Anterior cingulate cortex (tissue), 58 donors: ENCODE measurements at places on chromosomes 1 and 21.
A peak's percentile ranks its signal among the peaks of the same experiment; 100 is the strongest.

- DNase-seq, result peak; percentile 58
These were observed 60.2 kb upstream of the PDE9A start for GRCh38 chr21:42593007-42593814.

DNA sequence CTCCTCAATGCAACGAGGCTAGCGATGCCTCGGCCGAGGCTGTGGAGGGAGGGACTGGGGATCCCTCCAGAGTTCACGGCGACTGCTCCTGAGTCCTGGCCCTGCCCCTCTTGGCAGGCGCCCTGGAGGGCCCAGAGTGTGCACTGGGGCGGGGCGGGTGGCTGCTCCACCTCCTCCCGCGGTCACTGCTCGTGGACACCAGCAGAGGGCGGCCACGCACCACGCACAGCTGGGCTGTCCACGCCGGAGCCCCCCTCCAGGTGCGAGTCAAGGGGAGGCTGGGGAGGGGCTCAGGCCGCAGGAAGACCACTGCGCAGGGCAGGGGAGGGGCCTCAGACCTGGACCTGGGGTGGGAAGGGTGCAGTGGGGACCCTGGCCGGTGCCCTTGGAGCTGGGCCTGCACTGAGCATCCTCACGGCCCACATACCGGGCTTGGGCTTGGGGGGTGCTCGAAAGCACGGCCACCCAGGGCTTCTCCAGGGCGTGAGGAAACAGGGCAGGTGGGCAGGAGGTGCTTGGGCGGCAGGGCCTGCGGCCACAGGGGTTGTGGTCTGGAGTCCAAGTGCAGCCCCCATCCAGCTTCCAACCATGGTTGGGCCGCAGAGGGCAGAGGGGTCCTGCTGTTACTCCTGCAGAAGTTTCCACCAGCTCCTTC lies 20.6 kb upstream of the TTC34 start:
- peak; percentile 11 for DNase-seq

DNA sequence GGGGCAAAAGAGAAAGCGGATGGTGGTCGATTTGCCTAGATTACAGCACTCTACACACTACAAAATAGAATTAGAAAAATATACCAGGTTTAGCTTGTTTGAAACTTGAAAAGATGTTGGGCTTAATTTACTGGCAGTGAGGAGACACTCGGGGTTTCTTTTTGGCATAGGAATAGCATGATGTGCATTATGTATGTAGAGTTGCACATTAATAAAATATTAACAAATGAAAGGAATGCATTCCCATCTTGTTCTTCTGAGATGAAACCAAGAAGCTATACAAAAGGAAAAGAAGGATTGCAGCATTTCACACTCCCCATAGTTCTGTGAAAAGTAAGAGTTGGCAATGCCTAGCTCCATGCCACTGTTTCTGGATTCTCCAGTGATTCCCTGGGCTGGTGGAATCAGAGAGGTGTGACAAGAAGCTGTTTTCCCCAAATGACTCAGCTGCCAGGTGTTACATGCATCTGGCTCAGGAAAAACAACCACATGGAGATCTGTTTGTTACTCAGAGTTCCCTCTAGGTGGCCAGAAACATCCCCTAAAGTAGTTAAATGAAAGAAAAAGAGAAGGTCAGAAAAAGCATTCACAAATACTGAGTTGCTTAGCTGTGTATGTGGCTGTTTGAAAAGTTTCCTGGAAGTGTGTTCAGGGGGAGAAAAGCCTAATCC lies 115.6 kb downstream of the UCK2 start:
- no peak for DNase-seq

DNA sequence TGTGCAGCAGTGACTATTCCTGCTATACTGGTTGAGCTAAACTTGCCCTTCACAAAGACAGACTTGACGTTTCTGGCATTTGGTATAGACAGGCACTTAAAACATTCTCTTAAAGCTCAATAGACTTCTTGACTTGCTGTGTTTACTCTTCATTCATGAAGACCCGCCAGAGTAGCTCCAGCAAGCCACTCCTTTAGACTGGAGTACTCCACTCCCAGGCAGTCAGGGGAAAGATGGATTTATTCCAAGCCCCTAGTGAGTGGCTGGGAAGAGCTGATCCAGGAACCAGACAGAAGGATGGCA lies 70.7 kb downstream of the EVA1C start:
- no peak for DNase-seq

DNA sequence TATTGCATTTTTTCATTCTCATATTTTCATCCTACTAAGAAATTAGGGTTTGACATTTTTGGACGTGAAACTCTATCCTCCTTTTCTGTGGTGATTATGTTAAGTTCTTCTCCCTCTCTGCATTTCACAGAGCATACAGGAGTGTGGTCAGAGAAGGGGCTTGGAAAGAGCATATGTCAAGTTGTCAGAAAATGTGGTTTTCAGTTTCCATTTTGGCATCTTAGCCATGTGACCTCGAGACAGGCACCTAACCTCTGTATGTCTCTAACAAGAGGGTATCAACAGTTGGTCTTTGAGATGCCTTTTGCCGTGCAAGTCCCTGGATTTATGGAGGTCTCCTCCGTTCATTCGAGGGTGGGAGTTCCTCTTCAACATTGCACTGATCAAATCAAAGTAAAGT lies 140.7 kb downstream of the CYYR1 start:
- DNase-seq, result no peak

- DNase-seq, result peak; percentile 70
These were observed 8.9 kb downstream of the COL9A2 start for GRCh38 chr1:40308036-40308727.

- no peak for DNase-seq
These were observed 7.3 kb upstream of the JUN start for GRCh38 chr1:58791106-58791505.

DNA sequence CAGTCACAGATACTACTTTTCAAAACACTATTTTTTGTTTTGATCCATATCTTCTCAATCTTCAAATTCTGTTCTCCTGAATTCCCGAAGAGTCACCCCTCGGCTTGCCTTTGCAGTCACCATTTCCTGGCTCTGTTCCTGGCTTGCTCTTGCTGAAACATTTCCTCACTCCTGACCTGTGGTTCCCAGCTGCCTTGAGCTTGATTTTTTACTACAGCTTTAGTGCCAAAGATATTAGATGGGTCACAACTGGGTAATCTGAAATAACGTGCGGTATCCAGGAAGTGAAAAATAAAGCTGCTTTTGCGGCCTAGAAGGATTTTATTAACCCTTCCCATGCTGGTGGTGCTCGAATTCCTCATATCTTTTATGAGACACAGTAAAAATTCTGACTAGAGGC lies 318.8 kb downstream of the PCP4 start:
- DNase-seq, result no peak

DNA sequence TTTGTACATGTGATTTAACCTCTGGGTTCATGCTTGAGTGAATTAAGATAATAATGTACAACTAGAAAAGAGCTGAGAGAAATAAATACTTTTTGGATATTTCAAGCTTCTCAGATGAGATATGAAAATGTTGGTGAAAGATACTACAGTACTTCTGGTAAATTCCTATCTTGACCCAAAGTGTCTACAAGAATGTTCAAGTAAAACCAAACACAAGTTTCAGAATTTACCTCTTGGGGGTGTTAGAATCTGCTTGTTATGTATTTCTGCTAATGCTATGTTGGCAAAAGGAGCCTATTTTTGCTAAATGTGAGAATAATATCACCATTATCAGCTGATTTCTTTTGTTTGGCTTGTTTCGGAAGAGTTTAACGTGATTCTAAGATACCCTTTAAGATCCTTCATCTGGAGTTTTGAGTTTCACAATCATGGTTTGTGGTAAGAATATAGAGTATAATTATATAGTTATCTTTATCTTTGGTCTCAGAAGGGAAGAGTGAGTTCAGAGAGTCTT lies 388.5 kb downstream of the LMO4 start:
- DNase-seq, result no peak

DNA sequence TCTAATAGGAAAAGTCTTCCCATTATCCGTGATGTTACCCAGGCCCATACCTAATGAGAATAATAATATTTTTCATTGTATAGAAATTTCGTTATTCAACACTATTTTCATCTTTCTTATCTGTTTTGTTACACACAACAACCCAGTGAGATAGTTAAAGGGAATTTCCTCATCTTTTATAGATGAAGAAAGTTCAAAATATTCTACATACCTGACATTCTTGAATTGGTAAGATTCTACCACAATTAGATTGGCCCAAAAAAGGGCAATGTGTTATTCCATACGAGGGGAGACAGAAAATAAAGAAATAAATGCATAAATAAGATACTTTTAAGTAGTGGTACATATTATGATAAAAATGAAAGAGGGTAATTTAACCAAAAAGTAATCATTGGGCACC lies 405.5 kb upstream of the ADAMTS5 start:
- no peak for DNase-seq

DNA sequence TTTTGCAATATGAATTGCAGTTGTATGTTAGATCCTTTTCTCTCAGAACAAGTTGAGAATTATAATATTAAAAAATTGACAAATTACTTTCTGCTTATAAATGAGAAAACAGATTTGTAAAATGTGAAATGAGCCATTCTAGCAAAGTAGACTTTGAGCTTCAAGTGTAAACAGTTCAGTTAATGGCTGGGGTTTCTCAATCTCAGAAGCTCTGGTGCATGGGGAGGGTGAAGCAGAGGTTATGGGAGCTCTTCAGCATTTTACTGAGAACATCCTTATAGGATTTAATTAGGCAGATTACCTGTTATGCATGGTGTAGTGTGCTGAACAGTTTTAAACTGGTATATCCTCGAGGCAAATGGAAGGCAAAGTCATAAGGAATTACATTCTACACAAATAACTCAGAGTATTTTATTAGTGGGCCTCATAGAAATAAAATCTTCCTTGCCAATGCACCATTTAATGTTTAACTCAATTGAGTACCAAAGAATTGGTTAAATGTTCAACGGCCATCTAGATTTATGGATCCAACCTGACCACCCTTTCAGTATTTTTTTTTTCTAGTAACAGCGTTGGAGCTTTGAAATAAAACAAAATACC lies 1143.6 kb upstream of the ADGRL2 start:
- DNase-seq, result no peak

DNA sequence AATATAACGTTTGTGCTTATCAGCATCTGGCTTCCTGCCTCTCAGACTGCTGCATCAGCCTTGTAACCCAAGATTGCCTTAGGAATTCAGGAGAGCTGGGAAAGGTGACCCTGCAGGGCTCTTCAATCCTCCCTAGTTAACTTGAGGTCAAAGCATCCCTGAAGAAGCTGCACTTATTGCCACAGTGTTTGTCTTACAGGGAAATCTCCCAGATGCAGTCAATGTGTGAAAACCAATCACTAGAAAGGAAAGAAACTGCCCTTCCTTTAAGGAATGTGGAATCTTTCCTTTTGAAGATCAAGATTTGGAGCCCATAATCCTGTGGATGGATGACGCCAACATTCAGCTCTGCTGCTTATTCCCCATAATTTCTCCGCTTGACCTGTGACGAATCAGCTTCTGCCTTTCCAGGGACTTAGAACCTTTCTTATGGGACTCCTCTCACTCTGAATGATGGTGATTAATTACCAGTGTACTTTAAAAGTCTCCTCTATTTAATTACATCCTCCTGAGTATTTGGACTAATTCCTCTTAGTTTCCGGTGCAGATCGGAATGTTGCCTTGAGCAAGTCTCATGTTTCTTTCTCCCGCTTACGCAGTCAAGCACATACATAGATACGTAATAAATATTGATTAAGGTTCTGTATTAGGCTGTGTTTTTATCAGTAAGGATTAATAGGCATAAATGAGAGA lies 14.4 kb downstream of the ADAMTS5 start:
- no peak for DNase-seq

GRCh38 chr1:26017606-26018005 lies 4.0 kb upstream of the EXTL1 start:
- DNase-seq, result no peak

DNA sequence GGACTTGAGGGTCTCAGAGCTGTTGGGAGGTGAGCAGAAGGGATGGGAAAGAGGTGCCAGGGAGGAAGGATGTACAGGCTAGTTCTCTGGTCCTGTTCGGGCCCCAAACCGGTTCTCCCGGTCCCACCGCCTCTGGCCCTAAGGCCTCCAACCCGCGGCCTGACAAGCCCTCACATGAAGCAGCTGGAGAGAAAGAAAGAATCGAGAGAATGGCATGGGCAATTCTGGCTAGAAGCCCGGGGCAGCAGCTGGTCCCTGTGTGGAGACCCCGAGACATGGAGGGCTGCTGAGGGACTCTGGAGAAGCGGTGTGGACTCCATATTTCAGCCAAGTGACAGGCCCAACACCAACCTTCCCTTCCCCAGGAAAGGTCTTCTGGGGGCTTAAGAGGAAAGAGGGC lies 730 bp downstream of the CDC42SE1 start:
- DNase-seq, result peak; percentile 17

DNA sequence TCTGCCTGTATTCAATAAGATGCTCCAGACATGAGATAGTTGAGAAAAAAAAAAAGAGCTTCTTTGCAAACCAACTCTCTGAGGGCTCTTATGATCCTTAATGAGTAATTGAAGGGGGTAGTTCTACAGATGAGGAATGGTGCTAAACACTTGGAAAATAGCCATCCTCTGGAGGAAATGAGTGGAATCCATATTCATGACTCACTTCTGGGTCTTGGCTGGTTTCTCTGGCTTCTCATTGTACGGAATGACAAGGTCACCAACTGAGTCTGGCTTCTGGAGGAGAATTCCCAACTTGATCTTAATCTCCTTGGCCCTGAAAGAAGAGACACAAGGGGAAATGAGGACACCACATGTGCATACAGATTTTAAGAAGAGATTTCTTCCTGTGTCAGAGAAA lies 34.7 kb downstream of the RGS5 start:
- DNase-seq, result no peak

DNA sequence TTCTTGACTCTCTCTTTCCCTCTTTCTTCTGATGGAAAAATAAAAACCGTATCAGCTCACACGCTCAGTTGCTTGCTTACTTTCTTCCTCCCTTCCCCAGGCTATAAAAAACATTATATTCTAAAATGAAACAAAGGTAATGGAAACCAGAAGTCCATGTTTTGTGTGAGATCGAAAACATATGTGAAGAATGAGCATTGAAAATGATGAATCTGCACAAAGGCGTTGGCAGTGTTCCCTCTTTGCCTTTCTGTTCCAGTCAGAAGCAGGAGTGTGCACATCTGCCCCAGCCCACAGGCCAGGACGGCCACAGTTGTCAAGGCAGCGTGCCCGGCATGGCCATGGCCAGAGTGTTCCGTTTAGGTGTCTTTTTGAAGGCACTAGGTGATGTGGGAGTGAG lies 185.3 kb upstream of the USP24 start:
- DNase-seq, result no peak

DNA sequence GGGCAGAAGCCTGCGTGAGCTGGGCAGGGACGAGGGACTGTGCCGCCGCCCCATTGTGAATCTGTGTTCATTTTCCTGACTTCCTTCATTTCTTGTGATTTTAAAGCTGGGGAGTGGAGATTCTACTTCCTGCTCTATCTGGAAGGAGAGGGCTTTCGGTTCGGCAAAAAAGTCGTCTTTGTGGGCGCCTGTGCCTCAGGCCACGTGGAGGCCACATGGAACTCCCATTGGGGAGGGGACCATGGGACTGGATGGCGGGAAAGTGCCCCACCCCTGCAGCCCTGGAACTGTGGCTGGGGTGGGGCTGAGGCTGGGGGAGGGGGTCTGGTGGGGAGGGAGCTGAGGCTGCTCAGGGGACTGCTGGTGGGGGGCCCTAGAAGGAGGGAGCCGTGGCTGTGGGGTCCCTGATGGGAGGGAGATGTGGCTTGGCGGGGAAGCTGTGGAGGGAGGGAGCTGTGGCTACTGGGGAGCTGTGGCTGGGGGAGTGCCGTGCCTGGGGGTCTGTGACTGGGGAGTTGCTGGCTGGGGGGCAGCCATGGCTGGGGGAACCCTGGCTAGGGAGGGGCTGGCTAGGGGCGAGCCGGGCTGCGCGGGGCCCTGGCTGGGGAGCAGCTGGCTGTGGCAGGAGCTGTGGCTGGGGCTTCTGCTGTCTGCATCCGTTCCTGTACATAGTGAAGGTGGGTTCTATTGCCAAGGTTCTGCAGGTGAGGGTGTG lies 31.5 kb downstream of the COL18A1 start:
- no peak for DNase-seq

GRCh38 chr1:26287033-26287711 lies 7.3 kb downstream of the SH3BGRL3 start:
- no peak for DNase-seq
